GM12878 (cell line): ENCODE measurements at places on chromosomes 4 and X. TPM values are rescaled to one million over a fixed set of nuclear protein-coding genes. Genes with fewer than 3 reads are reported as not detected.
A peak's percentile ranks its signal among the peaks of the same experiment; 100 is the strongest.

TBX22 gene
- not detected in 2 replicates for total RNA-seq

- H3K27me3 ChIP-seq, result no peaks in the 10 kb centered on the region
- peaks cover 16% of the 10 kb centered on the region for H3K4me1 ChIP-seq
- no peak overlapping the region for H3K4me3 ChIP-seq
- peak overlapping the region; percentile 37; the same call in 1 of the 2 replicates for H3K27ac ChIP-seq
- H3K36me3 ChIP-seq, result no peaks in the 10 kb centered on the region
Observed at GRCh38 chrX:40303256-40304077, 205.7 kb upstream of the BCOR start.

- H3K27me3 ChIP-seq, result no peaks in the 10 kb centered on the region; the same call in 1 of the 2 replicates
- H3K36me3 ChIP-seq, result no peaks in the 10 kb centered on the region
- no peak overlapping the region for H3K4me3 ChIP-seq
- H3K27ac ChIP-seq, result no peak overlapping the region
- DNase-seq, result no peak
Observed at GRCh38 chr4:1061760-1062159, 50.3 kb downstream of the FGFRL1 start.

- no peaks in the 10 kb centered on the region for H3K4me1 ChIP-seq
- H3K27me3 ChIP-seq, result no peaks in the 10 kb centered on the region
- H3K4me3 ChIP-seq, result no peak overlapping the region
- no peak for DNase-seq
- H3K36me3 ChIP-seq, result no peaks in the 10 kb centered on the region
Observed at GRCh38 chr4:181971411-181971810, 271.8 kb upstream of the TENM3 start.

- H3K36me3 ChIP-seq, result no peaks in the 10 kb centered on the region
- H3K27ac ChIP-seq, result no peak overlapping the region
- no peak overlapping the region for H3K4me3 ChIP-seq
- no peaks in the 10 kb centered on the region for H3K4me1 ChIP-seq
- no peaks in the 10 kb centered on the region for H3K27me3 ChIP-seq
- DNase-seq, result no peak
Observed at GRCh38 chr4:10599574-10599973, 85.0 kb downstream of the CLNK start.

DNA sequence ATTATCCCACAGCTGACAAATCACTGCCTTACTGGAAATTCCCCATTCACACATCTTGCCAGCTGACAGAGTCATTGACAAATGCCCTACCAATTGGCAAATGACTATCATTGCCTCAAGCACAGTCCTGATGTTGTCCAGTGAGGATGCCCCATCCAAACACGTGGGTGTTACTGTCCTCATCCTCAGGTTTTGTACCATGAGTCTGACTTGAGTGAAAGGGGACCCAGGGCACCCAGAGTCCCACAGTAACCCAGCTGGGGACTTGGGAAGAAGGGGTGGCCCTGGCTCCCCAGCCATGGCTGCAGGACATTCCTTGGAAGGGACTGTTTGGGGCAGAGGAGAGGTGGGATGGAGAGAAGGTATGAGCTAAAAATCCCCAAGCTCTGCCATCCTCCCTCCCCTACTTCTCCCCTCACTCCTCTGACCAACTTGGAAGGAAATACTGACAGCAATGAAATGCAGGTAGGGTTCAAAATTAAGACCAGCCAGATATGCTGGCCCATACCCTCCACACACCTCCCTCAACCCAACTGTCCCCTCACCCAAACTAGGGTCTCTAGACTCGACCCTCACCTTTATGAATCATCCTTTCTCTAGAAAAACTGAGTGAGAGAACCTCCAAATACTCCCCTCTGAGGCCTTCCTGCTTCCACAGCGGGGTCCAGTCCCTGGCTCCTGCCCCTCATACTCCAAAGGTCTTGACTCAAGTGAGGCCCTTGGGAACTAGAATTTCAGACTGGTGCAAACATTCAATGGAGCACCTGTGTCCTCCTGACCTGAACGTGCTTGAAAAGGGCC is 5.1 kb downstream of the TIMP1 start:
- no peak overlapping the region for H3K4me3 ChIP-seq
- no peak overlapping the region for H3K27ac ChIP-seq
- H3K27me3 ChIP-seq, result no peaks in the 10 kb centered on the region
- H3K36me3 ChIP-seq, result no peaks in the 10 kb centered on the region

DNA sequence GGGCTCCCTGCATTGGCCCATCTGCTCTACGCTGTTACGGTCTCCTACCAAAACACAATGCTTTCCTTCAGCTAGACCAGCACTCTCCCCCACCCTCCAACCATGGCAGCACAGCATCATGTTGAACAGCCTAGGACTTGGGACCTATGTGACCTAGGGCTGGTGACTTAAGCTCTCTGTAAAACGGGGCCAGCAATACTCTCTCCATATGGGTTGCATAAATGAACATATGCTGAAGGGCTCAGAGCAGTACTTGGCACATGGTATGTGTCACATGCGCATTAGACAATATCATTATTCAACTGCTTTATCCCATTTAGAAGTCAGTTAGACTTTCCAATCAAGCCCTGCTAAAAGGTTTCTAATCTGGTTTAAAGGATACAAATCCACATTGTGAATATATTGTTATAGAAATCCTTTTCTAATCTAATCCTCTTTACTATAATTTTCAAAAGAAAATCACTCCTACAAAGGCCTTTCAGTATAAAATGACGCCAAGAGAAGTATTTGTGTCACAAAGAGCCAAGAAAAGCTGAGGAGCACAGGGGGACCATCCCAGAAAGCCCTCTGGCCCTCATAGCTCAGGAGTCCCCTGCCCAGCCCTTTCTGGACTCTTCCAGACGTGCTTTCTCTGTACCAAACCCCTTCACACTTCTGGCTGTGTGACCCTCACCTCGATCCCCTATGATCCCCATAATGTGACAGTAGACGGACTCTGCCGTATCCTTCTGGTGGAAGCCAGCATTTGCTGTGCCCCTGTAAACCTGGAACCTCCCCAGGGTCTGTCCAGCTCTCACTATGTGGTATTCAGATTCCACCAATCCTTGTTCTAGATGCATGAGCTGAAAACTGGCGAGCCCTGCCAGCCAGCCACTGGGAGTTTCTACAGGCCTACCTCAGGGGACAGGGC is 42.3 kb downstream of the NSG1 start:
- H3K27me3 ChIP-seq, result no peaks in the 10 kb centered on the region
- H3K4me3 ChIP-seq, result no peak overlapping the region
- DNase-seq, result no peak
- no peaks in the 10 kb centered on the region for H3K4me1 ChIP-seq
- H3K36me3 ChIP-seq, result peaks cover 8% of the 10 kb centered on the region; the same call in 1 of the 2 replicates

ZDHHC15 gene
- 0.05 TPM in 1 of 2 replicates, not detected in the other for total RNA-seq

SSX2 gene
- not detected in 2 replicates for total RNA-seq

- H3K27me3 ChIP-seq, result no peaks in the 10 kb centered on the region
- H3K4me3 ChIP-seq, result no peak overlapping the region
- H3K27ac ChIP-seq, result no peak overlapping the region
- no peaks in the 10 kb centered on the region for H3K36me3 ChIP-seq
Observed at GRCh38 chr4:77635246-77635645, 29.6 kb downstream of the CXCL13 start.

POLN gene
- total RNA-seq, result 0.95 and 1.7 TPM in 2 replicates

F8A3 gene
- total RNA-seq, result 1.1 and 2.4 TPM in 2 replicates

- no peak overlapping the region for H3K27ac ChIP-seq
- H3K27me3 ChIP-seq, result no peaks in the 10 kb centered on the region
- no peak for DNase-seq
- H3K4me3 ChIP-seq, result no peak overlapping the region
- H3K4me1 ChIP-seq, result no peaks in the 10 kb centered on the region
Observed at GRCh38 chr4:75053352-75053751, 120.4 kb downstream of the PARM1 start.

DNA sequence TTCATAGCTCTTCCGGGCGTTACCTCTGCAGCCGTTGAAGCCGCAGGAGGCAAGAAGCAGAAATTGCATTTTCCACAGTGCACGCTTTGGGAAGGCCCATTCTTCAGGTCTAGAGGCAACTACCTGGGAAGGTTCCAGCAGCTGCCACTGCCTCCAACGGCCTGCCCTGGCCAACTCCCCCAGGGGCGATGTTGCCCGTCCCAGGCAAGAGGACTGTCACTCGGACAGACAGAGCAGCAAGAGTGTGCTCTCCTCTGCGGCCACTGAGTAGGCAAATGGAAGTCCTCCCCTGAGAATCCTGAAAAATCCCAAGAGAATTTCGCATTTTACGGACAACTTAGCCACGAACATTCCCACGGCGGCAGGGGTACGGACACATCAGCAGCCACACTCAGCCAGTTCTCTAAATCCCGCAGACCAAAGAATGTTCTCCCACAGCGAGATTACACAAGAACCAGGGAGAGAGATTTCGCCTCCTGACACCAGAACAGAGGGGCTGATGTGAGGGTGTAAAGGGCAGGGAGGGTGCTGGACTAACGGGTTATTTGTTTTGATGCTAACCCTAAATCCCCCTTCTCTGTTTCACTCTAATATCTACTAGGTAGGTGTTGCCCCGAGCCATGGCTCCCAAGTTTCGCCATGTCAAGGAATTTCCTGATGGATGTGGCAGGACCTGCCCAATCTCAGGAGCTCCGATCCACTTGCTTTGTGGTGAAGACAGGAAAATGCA is 63.8 kb downstream of the SEPSECS start:
- no peaks in the 10 kb centered on the region for H3K36me3 ChIP-seq
- H3K27me3 ChIP-seq, result no peaks in the 10 kb centered on the region
- DNase-seq, result no peak
- H3K4me3 ChIP-seq, result no peak overlapping the region
- no peak overlapping the region for H3K27ac ChIP-seq

RPA4 gene
- 0.62 and 0.66 TPM in 2 replicates for total RNA-seq

DNA sequence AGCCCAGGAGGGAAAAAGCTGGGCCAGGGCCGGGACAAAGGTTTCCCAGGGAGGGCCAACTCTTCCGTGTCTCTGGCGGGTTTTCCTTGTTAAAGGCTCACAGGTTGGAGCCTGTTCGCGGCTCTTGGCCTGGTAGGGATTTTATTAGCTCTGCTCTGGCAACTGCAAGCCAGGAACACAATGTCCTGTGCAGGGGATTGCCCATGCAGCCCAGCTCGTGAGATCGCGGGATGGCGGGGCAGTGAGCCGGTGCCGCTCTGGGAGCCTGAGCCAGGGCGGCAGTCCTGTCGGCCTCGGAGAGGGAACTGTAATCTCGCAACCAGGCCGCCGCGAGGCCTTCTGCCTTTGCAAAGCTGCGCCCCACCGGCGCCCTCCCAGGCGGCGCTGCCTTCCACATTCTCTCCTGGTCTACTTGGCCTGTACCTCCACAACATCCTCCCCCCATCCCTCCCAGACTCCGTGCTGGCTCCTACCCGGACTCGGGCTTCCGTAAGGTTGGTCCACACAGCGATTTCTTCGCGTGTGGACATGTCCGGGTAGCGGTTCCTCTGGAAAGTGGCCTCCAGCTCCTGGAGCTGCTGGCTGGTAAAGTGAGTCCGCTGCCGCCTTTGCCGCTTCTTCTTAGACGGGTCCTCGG is 2.1 kb downstream of the PITX2 start:
- H3K4me1 ChIP-seq, result no peaks in the 10 kb centered on the region
- H3K36me3 ChIP-seq, result no peaks in the 10 kb centered on the region
- H3K4me3 ChIP-seq, result no peak overlapping the region
- peaks cover 21% of the 10 kb centered on the region for H3K27me3 ChIP-seq
- no peak for DNase-seq

DNA sequence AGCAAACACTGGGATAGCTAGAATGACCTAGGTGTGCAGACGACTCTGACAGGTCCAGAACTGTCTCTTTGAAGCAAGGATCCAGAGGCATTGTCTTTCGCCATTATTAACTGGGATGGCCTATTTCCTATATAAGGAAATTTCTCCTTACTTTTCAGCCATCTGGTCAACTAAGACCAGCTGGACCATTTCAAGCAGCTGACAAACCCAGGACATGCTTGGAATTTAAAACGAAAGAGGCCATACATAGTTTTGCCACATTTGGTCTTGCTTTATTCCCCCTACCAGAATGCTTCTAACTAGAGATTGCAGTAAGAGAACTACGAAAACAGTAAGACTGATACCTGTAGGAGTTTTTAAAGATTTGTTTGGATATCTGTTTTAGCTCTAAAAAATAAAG is 87.0 kb downstream of the GLRA2 start:
- no peak for DNase-seq
- H3K4me1 ChIP-seq, result no peaks in the 10 kb centered on the region
- H3K4me3 ChIP-seq, result no peak overlapping the region
- no peaks in the 10 kb centered on the region for H3K36me3 ChIP-seq
- H3K27ac ChIP-seq, result no peak overlapping the region
- no peaks in the 10 kb centered on the region for H3K27me3 ChIP-seq

AMER1 gene
- total RNA-seq, result 6.2 and 6.3 TPM in 2 replicates

- no peak overlapping the region for H3K27ac ChIP-seq
- DNase-seq, result no peak
- H3K4me3 ChIP-seq, result peak overlapping the region; percentile 97; the same call in 1 of the 2 replicates
- H3K27me3 ChIP-seq, result 0 out of 2 replicates have a peak, but pooled peaks cover 3% of the 10 kb centered on the region
Observed at GRCh38 chr4:6910960-6911874, 1.6 kb downstream of the TBC1D14 start.

DNA sequence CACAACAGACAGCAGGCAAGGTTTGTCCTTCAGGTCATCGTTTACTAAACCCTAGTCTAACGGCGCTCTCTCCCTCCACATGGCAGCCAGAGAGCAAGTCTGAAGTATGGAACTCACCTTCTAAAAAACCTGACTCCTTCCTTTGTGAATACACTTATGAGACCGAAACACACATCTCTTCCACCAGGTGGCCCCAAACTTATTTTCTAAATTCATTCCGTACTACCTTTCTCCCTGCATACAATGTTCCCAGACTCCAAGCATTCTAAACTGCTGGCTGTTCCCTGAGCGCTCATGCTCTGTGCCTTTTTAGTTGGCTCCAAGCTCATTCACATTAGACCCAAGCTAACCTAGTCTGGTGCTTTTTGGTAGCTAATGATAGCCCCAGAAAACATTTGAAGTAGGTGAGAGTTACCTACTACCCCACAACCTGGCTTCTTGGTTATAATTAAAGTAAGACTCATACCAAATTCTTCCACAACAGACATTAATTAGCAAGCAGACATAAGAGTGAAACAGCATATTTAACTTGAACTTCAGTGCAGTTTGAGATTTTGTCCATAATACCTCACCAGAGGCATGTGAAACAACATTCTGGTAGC is 67.6 kb upstream of the DCLK2 start:
- H3K27ac ChIP-seq, result no peak overlapping the region
- DNase-seq, result no peak
- H3K36me3 ChIP-seq, result no peaks in the 10 kb centered on the region
- no peak overlapping the region for H3K4me3 ChIP-seq
- peaks cover 4% of the 10 kb centered on the region; the same call in 1 of the 2 replicates for H3K27me3 ChIP-seq

TENM3 gene
- 0.26 and 0.35 TPM in 2 replicates for total RNA-seq

FAM53A gene
- 0.77 and 0.87 TPM in 2 replicates for total RNA-seq

DNA sequence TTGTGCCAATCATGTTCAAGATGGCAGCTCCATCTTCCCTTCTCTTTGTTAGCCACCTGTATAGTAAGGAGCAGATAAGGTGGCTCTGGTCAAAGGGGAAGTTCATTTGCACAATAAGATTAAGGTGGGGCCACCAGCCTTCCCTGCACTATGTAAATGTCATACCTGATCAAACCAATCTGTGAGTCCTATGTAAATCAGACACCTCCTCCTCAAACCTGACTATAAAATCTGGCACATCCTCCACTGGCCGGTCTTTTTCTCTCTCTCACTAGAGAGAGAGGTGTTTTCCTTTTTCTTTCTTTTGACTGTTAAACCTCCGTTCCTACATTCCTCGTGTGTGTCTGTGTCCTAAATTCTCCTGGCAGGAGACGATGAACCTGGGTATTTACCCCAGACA is 572.5 kb upstream of the AADAT start:
- H3K27ac ChIP-seq, result no peak overlapping the region
- DNase-seq, result no peak
- no peaks in the 10 kb centered on the region for H3K36me3 ChIP-seq
- no peak overlapping the region for H3K4me3 ChIP-seq
- no peaks in the 10 kb centered on the region for H3K4me1 ChIP-seq

- H3K27ac ChIP-seq, result no peak overlapping the region
- DNase-seq, result no peak
- no peaks in the 10 kb centered on the region for H3K36me3 ChIP-seq
- H3K4me1 ChIP-seq, result no peaks in the 10 kb centered on the region
Observed at GRCh38 chr4:138666366-138666765, 349.2 kb upstream of the NOCT start.
